NCI-H1105 treated with DMSO at 0.1 percent for 48 hours (cell line): ENCODE measurements at places on chromosomes 3 and 15.

- DNase-seq: no peak
Observed at GRCh38 chr15:59237924-59238331, 31.3 kb downstream of the LDHAL6B start.

DNA sequence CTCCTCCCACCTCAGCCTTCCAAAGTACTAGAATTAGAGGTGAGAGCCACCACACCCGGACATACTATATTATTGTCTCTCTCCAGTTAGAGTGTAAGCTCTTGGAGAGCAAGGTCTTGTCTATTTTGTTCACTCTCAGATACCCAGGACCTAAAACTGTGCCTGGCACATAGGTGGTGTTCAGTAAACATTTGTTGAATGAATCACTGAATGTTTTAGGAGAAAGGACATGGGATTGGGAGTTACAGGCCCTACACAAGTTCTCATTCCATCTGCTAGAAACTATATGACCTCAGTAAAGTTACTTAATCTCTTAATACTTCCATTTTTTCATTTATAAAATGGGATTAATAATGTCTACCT is 1.5 kb upstream of the ATR start:
- no peak for DNase-seq

DNA sequence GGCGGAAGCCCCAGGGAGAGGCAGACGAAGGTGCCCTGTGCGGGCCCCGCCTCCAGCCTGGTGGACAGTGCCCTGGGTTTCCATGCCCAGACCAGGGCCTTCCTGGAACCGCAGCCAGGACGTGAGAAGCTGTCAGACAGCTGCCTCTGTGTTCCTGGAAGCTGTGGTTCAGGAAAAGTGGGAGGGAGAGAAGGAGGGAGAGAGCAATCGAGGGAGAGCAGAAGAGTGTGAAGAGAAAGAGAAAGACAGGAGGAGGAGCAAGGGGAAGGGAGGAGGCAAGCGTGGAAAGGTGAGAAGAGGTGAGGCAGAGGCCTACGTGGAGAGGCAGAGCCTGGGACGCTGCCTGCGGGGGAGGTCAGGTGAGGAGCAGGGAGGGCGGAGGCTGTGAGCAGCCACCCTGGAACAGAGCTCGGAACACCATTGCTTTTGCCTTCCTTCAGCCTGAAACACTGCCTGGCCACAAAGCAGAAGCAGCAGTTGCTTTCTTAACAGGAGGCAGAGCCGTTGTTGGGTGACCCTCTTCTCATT is 18.6 kb downstream of the ZDHHC19 start:
- no peak for DNase-seq

GRCh38 chr15:92050220-92050898 is 196.9 kb downstream of the SLCO3A1 start:
- no peak for DNase-seq

DNA sequence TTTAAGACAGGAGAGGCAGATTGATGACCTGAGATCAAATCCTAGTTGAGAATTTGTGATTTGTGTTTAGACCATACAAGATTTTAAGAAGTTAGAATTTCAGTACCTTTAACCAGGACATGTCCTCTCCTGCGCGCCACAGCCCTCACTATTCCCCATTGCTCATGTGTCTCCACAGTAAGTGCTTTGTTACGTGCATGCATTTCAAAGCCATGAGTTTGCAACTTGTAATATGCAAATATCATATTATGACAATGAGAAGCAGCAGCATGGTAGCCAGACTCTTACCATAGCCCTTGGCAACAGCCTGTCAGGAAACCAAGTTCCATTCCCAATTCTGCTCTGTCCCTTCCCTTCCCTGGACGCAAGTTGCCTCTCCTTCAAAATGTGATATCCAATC is 73.3 kb upstream of the ATP13A5 start:
- DNase-seq: no peak

DNA sequence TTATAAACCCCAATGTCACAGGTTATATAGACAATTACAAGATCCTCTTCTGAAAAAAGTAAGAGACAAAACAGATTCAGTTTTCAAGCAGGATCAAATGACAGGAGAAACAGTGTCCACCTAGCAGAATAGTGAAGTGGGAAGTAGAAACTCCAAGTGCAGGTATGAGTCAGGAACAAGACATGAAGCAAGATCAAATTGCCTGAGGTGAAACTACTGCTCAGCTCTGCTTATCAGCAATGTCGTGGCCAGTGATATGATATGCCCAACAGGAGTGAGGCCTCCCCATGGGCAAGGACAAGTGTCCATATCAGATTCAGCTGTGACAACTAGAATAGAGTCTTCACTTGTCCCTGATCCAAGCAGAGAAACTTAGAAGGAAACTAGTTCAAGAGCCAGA is 100.0 kb downstream of the ZMAT3 start:
- no peak for DNase-seq

GRCh38 chr3:110738531-110738930 is 333.1 kb upstream of the NECTIN3 start:
- DNase-seq: no peak

DNA sequence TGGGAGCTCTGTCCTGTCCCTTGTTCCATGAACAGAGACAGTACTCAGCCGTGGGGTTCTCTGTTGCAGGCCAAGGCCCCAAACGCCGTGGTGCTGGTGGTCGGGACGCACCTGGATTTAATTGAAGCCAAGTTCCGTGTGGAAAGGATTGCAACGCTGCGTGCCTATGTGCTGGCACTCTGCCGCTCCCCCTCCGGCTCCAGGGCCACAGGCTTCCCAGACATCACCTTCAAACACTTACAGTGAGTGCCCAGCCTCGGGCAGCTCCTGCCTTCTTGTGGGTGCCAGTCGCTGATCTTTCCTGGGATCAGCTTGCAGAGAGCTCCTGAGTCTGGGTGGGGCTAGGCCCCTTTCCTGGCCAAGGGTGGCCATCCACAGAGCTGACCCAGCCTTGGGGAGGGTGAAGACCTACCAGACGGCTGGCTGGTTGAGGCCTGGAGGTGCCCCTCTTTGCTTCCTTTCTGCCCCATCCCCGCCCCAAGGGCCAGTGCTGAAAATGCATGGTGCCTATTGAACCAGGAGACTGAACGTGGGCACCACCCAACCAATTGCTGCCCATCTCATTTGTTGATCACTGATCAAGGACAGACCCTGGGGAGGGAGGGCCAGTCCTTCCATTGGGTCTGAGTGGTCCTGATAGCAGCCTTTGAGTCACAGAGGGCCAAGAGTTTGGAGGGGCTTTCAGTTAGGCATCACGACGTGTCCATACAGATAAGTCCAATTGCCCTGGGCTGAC is 106.9 kb downstream of the LRRK1 start:
- DNase-seq: no peak

DNA sequence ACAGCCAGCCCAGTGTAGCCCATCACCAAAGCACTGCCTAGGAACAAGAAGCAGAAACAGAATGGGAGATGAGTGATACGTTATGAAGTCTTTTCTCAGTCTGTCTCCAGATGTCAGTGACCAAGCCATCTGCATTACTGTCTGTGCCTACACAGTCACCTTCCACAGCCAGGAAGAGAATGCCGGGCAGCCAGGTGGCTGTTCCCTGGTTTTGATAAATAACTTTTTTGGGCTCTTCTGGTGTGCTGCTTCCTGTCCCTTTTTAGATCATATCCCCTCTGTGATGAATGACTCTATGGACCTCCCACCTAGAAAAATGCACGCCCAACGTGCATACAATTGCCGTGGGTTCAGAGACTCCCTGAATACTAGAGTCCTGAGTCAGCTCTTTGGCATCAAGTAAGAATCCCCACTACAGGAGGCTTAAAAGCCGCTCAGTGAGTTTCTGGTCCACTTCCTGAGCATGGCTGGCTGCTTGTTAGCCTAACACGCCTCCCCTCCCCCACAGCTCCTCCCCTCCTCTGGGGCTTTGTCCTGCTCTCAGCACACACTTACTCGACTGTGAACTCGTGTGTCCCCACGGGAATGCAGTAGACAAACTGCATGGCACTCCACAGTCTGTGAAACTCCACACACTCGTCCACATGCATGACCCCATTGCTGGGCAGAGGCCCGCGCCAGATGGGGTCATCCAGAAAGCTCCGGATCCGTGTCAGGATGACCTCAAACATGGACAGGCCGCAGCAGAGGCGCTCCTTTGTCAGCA is 34.7 kb downstream of the NIPA2 start:
- no peak for DNase-seq

- DNase-seq: no peak
Observed at GRCh38 chr3:53102601-53103147, 27.6 kb downstream of the RFT1 start.

- DNase-seq: no peak
Observed at GRCh38 chr3:197504641-197505121, 51.1 kb downstream of the BDH1 start.

DNA sequence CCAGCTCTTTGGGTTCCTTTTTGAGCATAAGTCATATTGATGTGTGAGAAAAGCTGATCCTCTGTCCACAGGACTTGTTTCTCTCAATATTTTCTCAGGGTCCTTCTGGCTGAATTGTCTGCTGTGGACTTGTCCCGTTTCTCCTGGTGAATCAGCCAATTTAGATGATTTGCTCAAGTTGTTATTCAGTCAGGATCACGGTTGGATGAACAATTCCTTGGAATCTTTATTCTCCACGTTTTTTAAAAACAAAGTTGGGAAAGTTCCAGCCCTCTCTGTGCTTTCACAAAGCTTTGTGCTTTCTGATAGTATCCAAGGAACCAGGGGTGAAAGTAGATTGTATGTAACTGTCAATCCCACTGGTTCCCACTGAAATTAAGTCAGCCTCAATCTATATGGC is 61.3 kb downstream of the LRRC3B start:
- no peak for DNase-seq

DNA sequence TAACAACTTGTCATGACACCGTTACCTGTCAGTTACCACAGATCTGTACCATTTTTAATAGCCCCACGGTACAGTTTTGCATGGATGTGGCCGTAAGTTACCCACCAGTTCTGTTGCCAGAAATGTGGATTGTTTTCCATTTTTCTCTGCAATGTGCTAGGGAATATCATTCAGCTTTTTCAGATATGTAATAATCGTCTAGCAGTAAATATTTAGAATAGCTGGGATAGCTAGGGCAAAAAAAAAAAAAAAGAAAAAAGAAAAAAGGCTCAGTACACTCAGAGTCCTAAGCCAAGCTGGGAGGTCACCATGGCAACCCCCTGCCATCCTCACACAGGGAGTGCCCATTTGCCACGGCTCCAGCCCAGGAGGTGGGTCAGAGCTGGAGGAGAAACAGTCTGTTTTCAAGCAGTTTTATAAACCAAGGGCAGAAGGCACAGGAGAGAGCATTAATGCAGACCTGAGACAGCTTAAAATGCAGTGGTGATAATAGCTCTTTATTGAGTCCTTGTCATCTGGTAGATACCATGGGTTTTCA is 25.2 kb downstream of the PAQR5 start:
- DNase-seq: peak; percentile 46

DNA sequence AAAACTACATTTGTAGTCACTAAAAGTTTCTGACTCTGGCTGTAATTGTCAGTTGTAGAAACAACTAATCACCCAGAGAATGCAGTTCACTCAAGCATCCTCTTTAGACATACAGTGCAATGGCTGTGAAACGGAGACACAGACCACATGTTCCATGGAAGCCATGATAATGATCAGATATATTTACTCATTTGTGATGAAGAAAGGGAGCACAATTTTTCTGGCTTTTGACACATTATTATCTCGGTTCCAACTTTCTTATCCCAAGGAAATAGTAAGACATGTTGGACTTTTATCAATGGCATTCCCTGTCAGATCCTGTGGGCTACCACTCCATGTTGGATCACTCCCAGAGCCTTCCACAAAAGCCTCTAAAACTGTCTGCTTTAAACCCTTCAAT is 215.0 kb upstream of the LRIG1 start:
- DNase-seq: no peak

GRCh38 chr3:66418475-66418931 is 82.3 kb downstream of the LRIG1 start:
- no peak for DNase-seq

GRCh38 chr3:85627932-85628331 is 669.1 kb downstream of the CADM2 start:
- peak; percentile 42 for DNase-seq

DNA sequence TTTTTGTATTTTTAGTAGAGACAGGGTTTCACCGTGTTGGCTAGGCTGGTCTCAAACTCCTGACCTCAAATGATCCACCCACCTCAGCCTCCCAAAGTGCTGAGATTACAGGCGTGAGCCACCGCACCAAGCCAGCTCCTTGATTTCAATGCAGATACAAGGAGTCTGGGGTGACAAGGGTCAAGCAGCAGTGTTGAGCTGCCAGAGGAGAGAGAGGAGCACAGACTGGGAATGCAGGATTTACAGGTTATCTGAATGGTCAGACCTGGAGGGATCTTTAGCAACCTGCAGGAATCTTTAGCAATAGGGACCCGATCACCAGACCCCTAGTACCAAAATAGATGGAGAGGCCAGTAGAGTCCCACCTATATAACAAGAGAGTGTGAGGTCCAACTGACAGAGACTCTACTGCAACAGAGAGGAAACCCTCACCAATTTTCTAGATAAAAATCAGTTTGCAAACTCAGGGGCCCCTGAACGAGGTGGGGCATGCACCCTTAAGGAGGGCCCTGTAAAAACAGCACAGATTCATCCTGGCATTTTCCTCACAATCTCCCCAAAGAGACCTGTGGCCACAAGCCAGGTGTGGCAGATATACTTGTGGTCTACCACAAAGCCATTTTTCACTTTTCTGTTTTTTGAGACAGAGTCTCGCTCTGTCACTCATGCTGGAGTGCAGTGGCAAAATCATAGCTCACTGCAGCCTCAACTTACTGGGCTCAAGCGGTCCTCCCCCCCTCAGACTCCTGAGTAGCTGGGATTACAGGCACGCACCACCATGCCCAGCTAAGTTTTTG is 10.7 kb upstream of the SHISA5 start:
- no peak for DNase-seq

- no peak for DNase-seq
Observed at GRCh38 chr3:115475178-115476041, 147.9 kb upstream of the GAP43 start.

GRCh38 chr3:11570251-11570650 is 73.5 kb downstream of the VGLL4 start:
- DNase-seq: no peak

DNA sequence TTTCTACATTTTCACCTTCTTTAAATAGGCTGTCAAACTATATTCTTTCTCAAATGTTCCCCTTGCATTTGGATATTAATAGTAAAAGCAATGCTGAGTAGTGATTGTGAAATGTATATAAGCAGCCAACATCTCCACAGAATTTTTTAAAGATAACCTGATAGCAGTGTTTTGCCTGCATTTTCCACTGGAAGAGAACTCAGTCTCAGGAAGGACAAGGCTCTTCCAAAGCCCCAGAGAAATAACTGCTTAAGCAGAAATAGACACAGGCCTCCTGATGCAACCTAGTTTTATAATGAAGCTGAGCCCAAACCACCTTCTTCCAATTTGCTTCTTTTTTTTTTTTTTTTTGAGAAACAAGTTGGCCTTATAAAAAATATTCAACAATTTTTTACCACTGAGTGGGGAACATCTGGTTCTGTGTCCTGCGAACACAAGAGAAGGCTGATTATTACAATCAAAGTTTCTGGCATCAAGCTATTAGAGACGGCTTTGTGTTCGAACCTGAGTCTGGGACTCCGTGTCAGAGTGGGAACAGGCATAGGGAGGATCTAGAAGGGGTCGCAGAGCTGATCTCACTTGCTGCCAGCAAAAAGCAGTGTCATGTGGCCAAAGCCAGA is 332.5 kb upstream of the TBL1XR1 start:
- DNase-seq: no peak
